ENCODE measurements at places on chromosomes 2 and 18.

GRCh38 chr2:47905386-47906156 is 727 bp downstream of the FBXO11 start:
- no peak for DNase-seq

DNA sequence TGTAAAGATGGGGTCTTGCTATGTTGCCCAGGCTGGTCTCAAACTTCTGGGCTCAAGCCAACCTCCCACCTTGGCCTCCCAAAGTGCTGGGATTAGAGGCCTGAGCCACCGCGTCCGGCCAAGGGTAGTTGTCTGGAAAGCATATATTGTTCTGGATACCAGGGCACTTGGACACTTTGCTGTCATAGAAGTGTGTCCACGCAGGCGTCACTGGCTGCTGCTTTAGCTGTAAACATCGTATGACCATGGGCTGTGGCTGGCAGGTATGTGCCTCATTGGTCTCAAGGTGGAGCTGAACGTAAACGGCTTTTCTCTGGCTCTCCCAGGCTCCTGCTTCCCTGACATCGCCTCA is 3.2 kb upstream of the GPR35 start:
- DNase-seq, result no peak

- no peak for DNase-seq
Measured at GRCh38 chr2:20453087-20453486, 6.2 kb downstream of the RHOB start.

DNA sequence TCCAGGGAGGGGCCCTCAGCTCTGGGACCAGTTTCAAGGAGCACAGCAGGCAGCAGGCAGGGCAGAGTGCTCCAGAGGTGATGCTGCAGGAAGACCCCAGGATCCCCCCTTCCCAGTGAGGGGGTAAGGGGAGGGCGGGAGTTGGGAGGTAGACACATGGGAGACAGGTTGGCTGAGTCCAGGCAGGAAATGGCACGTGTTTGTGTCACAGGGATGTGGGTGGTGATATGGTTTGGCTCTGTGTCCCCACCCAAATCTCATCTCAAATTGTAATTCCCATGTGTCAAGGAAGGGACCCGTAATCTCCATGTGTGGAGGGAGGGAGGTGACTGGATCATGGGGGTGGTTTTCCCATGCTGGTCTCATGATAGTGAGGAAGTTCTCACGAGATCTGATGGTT is 25.2 kb upstream of the OTOS start:
- no peak for DNase-seq

GRCh38 chr2:69977906-69978482 is 16.6 kb upstream of the ASPRV1 start:
- DNase-seq, result no peak
